ENCODE measurements at places on chromosomes 16 and 17.

DNA sequence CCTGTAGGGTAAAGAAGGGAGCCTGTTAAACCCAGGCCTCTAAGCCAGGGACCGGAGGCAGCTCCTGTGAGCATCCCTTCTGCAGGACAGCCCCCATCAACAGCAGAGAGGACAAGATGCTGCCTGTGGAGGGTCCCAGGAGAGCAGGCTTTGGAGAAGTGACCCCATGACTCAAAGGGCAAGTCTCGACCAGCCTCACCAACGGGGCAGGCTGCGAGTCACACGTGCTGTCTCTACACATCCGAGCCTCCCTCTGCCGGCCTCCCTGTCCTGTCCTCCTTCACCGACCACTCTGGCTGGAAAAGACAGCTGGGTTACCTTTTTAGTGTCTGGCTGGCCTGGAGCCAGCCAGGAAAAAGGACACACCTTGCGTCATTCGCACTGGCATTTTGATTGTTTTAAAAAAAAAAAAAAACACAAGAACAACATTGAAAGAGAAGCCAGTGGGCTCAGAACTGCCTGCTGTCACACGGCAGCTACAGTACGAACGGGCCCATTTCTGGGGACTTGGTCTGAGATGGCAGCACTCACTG, 74.5 kb upstream of the RCVRN start:
- no peak for DNase-seq

- no peak for DNase-seq
Observed at GRCh38 chr16:1820096-1820945, 6.3 kb downstream of the HAGH start.

GRCh38 chr16:71440669-71441347, 1.0 kb downstream of the TLE7 start:
- DNase-seq = no peak

DNA sequence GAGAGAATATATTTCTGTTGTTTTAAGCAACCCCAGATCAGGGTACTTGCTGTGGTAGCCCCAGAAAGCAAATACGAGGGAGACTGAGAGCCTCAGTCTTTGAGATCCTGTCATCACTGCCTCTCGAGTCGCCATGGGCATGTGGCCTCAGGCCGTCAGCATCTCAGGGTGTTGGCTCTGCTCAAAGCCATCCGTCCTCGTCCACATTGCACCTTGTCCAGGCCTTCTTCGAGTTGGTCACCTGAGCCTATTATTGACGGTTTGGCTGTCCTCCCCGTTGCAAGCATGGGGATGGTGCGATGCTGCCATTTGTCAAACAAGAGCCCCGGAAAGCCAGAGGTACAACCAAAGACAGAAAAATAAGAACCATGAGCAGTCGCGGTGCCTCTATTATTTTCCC, 136.9 kb downstream of the IRF8 start:
- DNase-seq = no peak

DNA sequence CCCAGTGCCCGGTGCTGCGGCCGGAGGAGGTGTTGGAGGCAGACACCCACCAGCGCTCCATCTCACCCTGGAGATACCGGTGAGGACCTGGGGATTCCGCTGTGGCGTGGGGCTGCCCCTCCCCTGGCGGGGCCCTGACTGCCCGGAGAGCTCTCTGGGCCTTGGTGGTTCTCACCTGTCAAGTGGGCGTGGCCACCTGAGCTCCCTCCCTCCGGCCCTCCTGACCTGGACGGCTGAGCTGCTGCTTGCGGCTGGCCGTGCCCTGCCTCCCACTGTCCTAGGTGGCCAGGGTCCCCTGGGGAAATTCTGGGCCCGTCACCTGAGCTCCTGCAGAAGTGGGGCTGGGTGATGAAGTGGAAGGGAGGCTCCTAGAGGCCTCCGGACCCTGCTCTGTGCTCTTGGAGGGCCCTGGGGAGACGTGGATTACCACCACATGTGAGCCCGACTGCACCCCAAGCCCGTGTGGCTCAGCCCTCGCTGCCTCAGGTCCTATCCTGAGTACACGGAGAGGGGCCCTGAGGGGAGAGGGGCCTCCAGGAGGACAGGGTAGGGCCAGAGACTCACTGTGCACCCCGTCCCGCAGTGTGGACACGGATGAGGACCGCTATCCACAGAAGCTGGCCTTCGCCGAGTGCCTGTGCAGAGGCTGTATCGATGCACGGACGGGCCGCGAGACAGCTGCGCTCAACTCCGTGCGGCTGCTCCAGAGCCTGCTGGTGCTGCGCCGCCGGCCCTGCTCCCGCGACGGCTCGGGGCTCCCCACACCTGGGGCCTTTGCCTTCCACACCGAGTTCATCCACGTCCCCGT, 1.1 kb downstream of the IL17C start:
- no peak for DNase-seq

DNA sequence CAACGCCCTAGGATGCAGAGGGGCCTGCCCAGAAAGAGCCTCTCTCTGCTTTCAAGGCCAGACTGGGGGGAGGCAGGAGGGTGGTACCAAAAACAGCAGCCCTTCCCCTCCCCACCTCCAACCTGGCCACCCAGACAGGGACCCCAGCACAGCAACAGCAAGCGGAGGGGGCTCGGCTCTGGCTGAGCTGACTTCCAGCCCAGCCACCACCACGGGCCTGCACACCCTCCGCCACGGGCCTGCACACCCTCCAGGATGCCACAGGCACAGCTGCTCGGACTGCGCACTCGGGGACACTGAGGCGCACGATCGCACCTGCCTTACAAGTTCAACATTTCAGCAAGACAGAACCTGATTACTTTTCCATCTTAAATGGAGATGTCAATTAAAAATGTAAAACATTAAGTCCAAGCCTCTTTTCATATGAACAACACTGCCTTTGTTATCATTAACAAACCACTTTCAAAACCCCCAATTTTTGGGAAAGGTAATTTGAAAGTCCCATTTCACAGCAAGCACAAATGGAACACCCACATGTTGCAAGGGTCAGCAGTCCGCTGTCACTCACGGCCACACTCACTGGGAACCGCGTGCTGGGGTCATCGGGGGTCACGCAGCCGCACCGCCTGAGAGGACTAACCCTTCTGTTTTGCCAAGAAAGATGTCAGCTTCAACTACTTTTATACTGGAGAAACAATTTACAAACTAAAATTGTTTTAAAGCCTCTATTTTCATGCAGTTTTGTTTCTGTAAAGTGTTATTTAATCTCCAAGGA, 76.4 kb downstream of the ANKRD11 start:
- no peak for DNase-seq

DNA sequence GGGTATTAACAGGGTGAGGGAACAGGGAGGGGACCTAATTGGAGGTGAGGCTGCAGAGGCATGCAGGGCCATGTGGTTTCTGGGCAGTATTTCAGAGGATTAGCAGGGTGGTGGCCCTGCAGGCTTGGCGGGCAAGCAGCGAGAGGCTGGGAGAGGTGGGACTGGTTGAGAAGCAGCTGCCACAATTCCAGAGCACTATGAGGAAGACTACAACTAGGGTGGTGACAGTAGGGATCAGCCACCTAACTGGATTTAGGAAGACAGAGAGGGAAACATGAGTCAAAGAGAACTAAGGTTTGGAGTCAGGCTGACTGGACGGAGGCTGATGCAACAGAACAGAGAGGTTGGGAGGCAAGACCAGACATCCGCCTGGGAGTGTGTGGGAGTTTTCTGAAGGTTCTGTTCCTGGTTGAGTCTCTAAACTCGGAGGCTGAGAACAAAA, 12.3 kb downstream of the ALOXE3 start:
- DNase-seq = no peak

DNA sequence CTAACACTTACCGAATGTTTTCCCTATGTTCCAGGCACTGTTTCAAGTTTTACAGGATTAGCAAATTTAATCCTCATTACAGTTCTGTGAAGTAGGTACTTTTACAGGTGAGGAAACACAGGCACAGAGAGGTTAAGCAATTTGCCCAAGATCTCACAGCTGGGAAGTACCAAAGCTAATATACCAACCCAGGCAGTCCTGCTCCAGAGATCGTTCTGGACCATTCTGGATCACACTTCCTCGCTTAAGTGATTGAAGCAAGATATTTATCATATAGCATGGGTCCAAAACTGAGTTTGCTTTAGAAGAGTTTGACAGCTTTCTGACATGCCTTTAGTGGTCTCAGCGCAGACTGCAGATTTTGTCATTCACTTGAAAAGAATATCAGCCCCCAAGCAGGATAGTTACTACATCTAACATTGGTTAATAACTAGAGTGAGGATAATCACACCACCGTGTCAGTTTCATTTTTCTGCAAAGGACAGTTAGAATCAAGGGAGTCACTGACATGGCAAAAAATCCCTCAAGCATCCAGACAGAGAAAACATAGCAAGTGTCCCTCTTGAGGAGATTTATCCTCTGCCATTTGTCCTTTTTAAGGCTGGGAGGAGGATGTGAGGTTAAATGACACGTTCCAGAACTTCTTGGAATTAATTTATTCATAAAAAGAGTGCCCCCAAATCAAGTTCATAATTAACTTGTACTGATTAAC, 5.1 kb downstream of the HS3ST3B1 start:
- no peak for DNase-seq

DNA sequence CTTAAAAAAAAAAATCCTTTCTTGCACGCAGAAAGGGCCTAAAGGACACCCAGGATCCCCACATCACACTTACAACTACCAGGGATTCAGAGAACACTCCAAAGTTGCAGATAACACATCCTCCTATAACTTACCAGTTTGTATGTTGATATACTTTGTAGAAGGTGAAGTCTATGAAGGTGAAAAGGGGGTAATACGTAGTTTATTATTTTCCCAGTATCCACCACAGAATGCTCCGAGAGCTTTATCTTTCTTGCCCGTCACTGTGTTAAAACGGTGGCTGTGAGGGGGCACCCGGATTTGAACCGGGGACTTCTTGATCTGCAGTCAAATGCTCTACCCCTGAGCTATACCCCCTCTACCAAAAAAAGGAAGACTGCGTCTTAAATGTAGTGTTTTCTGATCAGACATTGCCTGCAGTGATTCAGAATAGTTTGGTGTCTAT, 7.9 kb upstream of the RPL23 start:
- no peak for DNase-seq

- DNase-seq = no peak
Observed at GRCh38 chr17:50146230-50146926, 4.1 kb downstream of the PPP1R9B start.

GRCh38 chr16:70526403-70526802, 2.8 kb downstream of the SF3B3 start:
- DNase-seq = no peak

DNA sequence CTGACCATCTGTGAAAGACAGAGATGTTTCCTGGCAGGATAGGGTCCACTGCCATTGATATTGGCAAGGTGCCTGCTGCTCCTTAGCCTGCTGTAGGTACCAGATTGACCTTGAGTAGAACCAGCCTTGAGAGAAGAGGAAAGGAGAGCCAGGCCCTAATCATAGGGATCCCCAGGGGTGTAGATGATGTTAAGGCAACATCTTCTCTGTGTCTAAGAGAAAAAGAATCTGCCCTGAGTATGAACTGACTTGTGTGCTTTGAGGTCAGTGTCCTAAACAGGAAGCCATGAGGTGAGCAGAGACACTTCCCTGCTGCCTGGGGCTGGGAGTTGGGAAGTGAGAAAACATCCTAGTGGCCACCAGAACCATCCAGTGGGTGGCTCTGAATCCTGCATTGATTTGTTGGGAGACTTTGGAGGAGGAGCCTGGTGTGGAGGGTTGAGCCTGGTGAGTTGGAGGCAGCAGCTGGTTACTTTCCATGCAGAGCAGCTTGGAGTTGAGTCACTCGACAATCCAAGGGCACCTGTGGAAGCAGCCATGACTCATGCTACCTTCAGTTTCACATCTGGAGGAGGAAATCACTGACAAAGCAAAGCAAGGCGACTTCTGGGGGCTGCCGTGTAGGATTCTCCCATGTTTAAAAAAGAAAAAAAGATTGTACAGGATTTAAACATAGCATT, 47.8 kb downstream of the BMERB1 start:
- DNase-seq = no peak

DNA sequence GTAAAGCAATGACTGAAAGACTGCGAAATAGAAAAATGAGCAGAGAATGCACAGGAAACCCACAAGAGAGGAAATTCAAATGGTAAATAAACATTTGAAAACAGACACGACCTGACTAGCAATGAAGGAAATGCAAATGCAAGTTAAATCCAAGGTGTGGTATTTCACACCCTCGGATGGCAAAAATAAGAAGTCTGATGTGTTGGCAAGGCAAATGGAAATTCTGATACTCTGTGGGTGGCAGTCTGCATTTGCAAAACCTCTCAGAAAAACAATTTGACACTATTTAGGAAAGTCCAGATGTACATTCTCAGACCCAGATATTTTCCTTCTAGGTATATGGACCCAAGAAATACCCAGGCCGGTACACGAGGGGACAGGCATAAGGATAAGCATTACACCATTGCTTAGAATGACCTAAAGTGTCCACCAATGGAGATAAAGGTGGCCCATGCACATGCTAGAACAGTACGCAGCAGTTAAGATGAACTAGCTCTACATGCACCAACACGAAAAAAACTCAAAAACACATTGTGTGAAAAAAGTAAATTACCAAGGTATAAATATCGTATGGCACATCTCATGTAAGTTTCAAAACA, 116.7 kb downstream of the GAS7 start:
- no peak for DNase-seq

DNA sequence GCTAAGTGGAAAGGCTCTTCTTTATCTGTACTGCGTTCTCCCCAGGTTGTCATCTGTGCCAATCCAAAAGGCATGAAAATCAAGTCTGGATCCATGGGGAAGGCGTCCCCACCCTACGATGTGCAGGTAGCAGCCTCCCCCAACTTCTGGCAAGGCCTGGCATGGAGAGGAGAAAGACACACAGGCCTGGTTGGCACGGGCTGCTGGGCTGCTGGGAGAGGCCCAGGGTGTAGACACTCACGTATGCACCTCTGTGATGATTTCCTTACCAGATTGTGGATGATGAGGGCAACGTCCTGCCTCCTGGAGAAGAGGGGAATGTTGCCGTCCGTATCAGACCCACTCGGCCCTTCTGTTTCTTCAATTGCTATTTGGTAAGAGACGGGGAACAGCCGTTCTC, 20.4 kb upstream of the ACSM2A start:
- DNase-seq = no peak

DNA sequence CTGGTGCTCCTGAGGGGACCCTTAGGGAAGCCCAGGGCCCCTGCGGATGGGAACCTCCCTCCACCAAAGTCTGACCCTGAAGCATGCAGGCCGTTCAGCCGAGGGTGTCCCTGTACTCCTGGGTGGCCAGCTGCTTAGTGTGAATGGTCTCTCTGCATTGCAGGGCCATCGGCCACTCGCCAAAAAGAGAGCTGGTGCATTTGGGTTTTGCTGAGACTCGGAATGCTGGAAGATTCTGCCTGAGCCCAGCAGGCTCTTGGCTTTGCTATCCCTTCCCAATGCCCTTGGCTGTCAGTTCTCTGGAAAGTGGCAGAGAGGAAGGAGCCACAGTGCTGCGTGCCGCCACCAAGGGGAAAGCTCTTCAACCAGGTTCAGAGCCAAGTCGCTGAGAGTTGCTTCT, 2.8 kb downstream of the MEOX1 start:
- no peak for DNase-seq

- no peak for DNase-seq
Observed at GRCh38 chr17:67438667-67439066, 61.6 kb downstream of the PITPNC1 start.

GRCh38 chr16:4288148-4288921, 15.5 kb upstream of the TFAP4 start:
- DNase-seq = peak; percentile 57

GRCh38 chr16:10205688-10206087, 23.5 kb upstream of the GRIN2A start:
- no peak for DNase-seq

- no peak for DNase-seq
Observed at GRCh38 chr17:56481659-56482058, 111.8 kb upstream of the NOG start.

GRCh38 chr16:69324013-69324531, 6.3 kb downstream of the PDF start:
- no peak for DNase-seq

Measured in stimulated activated CD8-positive, alpha-beta memory T cell treated with anti-CD3 and anti-CD28 coated beads, Interleukin-15, amount 100 ng/mL, for 4 hours (primary cell).